ENCODE measurements at places on chromosomes 16 and 17.

- no peak for DNase-seq
These were observed 33.1 kb downstream of the PMP22 start for GRCh38 chr17:15231851-15232516.

GRCh38 chr17:76075364-76076145 is 974 bp downstream of the GALR2 start:
- no peak for DNase-seq

GRCh38 chr16:31428279-31428597 is at the start of gene COX6A2:
TSS of gene COX6A2 (minus strand) at chr16:31428360. CDS start at chr16:31428325, 35 bp downstream.
- no peak for DNase-seq

- no peak for DNase-seq
These were observed 41.9 kb upstream of the ATP2A3 start for GRCh38 chr17:4006165-4006589.

DNA sequence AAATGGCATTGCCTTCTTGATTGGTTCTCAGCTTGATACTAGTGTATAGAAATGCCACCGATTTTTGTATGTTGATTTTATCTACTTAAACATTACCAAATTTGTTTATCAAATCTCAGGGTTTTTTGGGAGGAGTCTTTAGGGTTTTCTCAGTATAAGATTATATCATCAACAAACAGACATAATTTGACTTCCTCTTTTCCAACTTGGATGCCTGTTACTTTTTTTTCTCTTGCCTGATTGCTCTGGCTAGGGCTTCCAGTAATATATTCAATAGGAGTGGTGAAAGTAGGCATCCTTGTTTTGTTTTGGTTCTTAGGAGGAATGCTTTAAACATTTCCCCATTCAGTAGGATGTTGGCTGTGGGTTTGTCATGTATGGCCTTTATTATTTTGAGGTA is 29.1 kb downstream of the EFCAB13 start:
- DNase-seq = no peak

DNA sequence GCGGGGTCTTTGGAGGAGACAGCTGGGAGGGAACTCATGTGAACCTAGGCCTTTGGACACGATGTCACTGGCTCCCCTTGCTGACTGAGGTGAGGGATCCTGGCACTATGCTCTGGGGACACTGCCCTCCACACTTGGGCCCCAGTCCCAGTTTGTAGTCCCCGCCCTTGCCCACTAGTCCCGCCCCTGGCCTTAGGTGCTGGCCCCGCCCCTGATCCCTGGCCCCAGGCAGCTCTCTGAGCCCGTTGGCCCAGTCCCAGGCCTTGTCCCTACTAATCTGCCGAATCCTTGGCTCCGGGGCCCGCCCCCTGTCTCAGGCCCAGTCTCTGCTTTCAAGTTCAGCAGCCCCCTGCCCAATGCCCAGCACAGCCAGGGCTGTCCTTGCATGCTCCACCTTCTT is 61.0 kb downstream of the SMPD3 start:
- DNase-seq = no peak

- no peak for DNase-seq
These were observed 19.4 kb upstream of the SUPT4H1 start for GRCh38 chr17:58371300-58371950.

GRCh38 chr16:80023865-80024264 is 423.3 kb upstream of the MAF start:
- no peak for DNase-seq

- no peak for DNase-seq
These were observed 459.1 kb downstream of the SOX9 start for GRCh38 chr17:72579990-72580320.

DNA sequence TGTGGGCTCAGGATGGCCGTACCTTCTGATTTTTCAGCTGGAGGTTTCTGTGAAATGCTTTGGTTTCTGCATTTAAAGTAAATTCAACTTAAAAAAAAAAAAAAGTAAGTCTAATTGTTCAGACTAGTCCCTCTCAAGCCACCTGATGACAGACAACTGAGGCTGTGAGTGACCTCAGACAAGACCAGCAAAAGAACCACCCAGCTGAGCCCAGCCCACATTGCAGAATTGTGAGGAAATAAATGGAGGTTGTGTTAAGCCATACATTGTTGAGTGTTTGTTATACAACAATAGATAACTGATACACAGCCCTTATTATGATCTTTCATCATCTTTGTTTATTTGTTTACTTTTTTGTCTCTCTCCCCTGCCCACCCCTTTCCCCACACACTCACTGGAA is 44.7 kb upstream of the CMIP start:
- no peak for DNase-seq

GRCh38 chr17:78839762-78840529 is 668 bp downstream of the USP36 start:
- DNase-seq = no peak

DNA sequence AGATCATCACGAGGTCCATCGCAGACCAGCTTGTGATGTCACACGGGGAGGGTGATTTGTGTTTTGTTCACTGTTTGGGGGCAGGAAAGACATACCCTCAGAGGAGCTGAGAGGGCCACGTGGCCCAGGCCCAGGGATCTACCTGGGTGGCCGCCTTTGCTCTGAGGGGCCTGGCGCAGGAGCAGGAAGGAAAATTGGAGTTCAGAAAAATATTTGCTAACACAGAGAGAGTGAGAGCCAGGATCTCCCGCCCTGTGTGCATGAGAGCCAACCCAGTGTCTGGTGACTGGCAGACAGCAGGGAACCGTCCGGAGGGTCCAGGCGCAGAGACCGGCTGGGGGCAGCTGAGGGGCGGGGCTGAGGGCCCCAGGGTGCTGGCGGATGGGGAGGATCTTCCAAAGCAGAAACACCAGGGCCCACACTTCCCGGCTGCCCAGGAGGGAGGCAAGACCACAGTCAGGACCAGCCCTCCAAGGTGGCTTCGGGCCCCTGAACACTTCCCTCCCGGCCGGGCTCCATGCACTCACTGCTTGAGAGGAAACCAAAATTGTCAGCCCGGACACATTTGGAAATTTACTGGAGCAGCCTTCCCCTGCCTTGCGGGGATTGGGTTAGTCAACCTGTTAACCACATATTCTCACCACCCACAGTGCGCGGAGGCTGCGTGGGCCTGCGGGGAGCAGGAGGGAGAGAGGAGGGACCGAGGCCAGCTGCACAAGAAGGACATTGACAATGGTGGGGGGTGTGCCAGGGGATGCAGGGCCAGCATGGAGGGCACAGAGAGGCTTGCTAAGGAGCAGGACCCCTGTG is 52.6 kb downstream of the RBFOX3 start:
- no peak for DNase-seq

Measured in cortex of kidney (tissue), 1 donor.